ENCODE measurements at places on chromosomes 11 and 22.
A peak's percentile ranks its signal among the peaks of the same experiment; 100 is the strongest.

- peak; percentile 52 for DNase-seq
These were observed 580 bp downstream of the ILK start for GRCh38 chr11:6604081-6604626.

GRCh38 chr11:66976028-66976467 is 944 bp downstream of the C11orf86 start:
- DNase-seq, result no peak

DNA sequence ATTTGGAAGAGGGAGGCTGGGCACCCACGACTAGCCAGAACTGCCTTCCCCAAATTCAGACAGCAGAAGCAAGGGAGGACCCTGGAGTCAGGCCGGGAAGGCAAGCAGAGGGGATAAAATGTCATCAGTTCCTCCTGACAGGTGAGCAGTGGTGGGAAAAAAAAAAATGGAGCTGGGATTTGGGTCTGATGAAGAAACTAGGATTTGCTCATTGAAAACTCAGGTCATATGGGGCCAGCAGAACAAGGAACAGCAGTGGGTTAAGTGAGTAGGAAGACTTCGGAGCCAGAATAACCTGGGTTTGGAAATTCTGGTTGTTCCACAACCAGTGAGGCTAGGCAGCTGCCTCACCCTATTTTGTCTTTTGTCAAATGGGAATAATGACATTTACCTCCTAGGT is 28.9 kb upstream of the DRD2 start:
- no peak for DNase-seq

- no peak for DNase-seq
These were observed 890 bp upstream of the GLYATL1 start for GRCh38 chr11:58938398-58938797.

GRCh38 chr11:106644824-106645223 is 373.5 kb downstream of the GUCY1A2 start:
- no peak for DNase-seq

GRCh38 chr22:19827341-19828034 is 27.2 kb downstream of the GNB1L start:
- DNase-seq, result no peak

GRCh38 chr11:2489083-2489482 is 44.3 kb downstream of the KCNQ1 start:
- no peak for DNase-seq

- DNase-seq, result peak; percentile 33
These were observed 737 bp downstream of the RBM4 start for GRCh38 chr11:66639066-66639813.

GRCh38 chr11:32451808-32452207 is 16.5 kb upstream of the WT1 start:
- DNase-seq, result no peak

DNA sequence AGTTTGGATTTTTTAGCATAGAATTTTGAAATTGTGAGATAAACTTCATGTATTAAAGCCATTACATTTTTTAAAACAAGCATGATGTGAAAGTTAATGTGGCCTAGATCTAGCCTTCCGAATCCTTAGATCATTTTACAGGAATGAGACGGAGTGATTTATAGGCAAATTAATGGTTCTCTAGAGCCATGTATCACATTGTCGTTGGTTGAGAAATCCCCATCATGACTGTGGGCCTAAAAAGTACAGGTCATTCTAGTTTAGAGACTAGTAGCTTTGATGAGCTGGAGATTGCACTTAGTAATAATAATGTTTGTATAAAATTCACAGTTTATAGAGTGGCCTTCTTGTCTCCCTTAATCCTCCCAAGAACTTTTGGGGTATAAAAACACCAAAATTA is 7.1 kb downstream of the EWSR1 start:
- no peak for DNase-seq

GRCh38 chr11:87451395-87451794 is 413.7 kb downstream of the TMEM135 start:
- no peak for DNase-seq

- DNase-seq, result no peak
These were observed 2120.6 kb upstream of the RAG2 start for GRCh38 chr11:38718659-38719058.

- DNase-seq, result no peak
These were observed 105.2 kb upstream of the SYT13 start for GRCh38 chr11:45391168-45391850.

GRCh38 chr11:62153087-62153395 is 29.2 kb downstream of the INCENP start:
- DNase-seq, result no peak

DNA sequence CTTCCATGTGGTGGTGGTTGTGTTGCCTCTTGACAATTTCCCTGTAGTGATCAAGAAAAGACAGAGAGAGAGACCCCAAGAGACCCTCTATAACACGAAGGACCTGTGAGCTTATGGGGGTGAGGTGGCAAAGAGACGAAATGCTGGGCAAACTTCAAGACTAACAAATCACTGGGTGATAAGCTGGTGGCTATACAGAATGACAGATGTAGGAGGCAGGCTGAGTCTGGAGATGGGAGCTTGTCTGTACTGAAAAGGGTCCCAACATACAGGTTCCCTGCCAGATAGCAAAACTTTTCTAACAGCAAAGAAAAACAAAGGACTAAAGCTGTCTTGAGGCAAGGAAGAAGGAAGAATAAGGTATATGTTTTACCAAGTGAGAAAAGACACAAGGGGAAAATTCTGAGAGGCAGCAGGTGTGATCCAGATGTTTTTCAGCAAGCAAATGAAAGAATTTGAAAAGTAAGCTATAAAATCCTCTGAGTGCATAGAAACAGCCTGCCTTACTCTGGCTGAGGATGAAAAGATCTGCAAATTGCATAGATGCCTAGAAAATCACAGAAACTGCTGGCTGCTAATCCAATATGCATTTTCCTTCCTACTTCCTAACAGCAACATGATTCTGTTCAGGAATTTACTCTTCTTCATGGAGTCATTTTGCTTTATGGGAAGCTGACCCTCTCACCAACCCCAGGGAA is 21.9 kb upstream of the LYVE1 start:
- DNase-seq, result no peak

GRCh38 chr11:78022397-78023396 is at the start of gene KCTD14:
KCTD14 (minus strand) TSS chr11:78023276; CDS start chr11:78023249, 27 bp downstream.
- DNase-seq, result peak; percentile 76

- DNase-seq, result no peak
These were observed 1293.2 kb downstream of the BRD1 start for GRCh38 chr22:48534395-48534958.

Measured in NCI-H146 (cell line).